Stimulated activated naive CD8-positive, alpha-beta T cell treated with anti-CD3 and anti-CD28 coated beads, Interleukin-15, Interleukin-2, amounts not matched to agents 100 U/mL and 50 U/mL, for 24 hours (primary cell): ENCODE measurements at places on chromosomes 7 and 10.

DNA sequence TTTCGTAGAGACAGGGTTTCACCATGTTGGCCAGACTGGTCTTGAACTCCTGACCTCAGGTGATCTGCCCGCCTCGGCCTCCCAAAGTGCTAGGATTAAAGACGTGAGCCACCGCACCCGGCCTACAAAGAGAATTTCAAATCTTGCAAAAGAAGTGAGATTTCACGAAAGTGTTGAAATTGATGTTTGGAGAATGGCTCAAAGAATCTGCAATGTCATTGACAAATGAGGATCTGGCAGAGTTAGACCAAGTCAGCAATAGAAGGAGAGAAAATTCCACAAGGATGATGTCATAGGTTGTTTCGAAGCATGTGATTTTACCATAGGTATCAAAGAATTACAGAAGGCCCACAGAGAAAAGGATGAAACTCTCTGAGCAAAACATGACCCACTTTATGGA, 71.7 kb downstream of the LYZL2 start:
- DNase-seq: no peak

- no peak for DNase-seq
These were observed 730.6 kb upstream of the IGFBP3 start for GRCh38 chr7:46651561-46652088.

DNA sequence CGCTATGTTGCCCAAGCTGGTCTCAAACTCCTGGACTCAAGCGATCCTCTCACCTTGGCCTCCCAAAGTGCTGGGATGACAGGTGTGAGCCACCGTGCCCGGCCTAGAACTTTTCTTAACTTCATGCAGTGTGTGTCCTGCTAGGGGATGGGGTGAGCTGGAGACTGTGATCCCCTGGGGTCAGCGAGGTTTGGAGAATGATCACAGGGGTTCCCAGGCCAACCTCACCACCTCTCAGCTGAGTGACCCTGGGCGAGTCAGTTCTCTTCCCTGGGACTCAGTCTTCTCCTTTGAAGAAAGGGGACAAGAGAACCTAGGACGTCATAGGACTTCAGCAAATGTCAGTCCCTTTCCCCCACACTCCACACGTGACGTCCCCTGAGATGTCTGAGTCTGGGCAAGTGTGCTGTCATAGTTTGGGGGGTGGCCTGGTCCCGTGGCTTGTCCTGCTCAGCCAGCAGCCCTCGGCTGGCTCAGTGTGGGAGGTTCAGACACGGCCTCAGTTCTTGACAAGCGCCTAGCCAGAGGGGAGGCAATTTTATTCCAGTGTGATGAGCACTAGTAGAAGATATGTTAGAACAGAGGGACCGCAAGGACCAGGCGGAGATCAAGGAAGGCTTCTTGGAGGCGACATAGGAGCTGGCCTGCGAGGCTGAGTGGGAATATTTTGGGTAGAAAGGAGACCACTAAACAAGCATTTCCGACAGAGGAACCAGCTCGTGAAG, 43.3 kb upstream of the ELN start:
- no peak for DNase-seq

DNA sequence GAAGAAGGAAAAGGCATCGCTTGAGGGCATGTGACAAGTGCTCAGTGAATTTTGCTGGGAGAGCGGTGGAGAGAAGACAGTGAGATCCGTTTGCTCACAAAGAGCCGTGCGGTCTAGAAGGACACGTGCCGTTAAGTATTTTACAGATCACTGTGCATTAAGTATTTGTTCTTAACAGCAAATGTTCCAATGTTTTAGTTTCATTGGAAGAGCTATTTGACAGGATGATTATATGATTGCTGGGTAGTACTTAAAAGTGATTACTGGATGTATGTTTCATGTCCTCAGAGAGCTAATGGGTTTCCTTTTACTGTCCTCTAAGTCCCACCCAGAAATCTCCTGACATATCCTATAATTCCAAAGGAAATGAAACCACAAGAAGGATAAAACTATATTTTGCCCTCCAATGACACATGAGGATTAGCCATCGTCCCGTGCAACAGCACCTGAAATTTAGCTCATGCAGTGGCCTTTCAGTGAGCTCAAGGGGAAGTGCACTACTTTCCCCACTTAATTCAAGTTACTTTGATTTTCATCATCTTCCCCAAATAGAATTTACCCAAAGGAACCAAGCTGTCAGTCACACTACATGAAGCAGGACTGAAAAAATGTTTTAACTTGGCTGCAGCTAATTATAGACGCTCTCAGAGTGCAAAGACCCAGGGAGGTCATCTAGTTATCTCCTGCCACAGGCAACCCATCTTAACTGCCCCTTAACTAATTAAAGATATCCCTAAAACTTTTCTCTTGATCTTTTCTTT, 80.3 kb downstream of the KLF6 start:
- no peak for DNase-seq

GRCh38 chr7:36315309-36315944, 74.2 kb upstream of the ANLN start:
- DNase-seq: no peak

GRCh38 chr7:101644879-101645278, 15.8 kb upstream of the MYL10 start:
- DNase-seq: no peak

DNA sequence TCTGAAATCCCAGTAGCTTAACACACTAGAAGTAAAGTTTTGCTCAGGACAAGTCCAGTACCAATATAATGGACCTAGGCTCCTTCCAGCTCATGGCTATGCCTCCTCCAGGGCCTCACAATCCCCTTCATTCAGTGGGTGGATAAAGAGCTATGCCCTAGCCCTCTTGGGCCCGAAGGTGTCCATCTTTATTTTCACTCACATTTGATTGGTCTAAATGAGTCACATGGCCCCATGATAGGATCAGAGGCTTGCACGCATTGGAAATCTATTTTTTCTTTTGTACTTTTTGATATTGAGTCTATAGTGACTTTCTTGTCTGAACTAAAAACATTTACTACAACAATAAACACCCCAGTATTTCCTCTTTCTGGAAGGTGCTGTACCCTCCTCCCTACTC, 202.6 kb upstream of the CTBP2 start:
- no peak for DNase-seq

- no peak for DNase-seq
These were observed 1.2 kb downstream of the UBE3C start for GRCh38 chr7:157139810-157140510.

DNA sequence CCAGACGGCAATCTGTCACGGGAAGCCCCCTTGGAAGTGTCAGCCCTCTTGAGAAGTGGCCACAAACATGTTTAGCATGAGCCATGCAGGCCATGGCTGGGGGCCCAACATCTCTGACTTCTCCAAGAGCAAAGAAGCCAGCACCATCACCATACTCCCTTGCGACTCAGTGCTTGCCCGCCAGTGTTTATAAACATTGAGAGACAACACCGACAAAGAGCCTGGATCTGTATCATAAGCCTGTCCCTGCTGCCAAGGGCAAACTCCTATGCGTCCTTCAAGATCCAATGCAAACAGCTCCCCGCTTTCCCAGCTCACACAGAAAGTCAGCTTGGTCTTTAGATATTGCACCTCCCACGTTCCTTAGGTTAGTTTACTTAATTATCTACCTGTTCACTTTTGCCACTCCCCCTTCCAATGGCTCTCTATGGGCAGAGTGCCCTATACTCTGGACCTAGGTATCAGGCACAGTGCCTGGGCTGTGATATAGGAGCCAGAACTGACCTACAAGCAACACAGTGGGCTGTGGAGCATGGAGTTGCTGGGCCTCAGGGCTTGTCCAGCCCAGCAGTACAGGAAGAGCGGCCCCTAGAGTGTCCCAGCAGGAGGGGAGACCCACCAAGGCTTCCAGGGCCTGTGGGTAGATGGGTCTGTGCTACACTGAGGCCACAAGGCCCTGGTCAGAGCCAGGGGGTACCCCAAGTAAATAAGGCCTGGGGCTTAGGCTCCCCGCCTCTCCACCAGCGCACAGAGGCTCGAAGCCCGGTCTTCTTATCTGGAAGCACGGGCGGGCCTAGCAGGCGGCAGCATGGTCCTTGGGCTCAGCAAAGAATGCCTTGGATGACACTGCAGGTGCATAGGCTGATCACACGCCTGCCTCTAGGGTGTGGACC, 37.7 kb downstream of the CAMK2B start:
- no peak for DNase-seq

DNA sequence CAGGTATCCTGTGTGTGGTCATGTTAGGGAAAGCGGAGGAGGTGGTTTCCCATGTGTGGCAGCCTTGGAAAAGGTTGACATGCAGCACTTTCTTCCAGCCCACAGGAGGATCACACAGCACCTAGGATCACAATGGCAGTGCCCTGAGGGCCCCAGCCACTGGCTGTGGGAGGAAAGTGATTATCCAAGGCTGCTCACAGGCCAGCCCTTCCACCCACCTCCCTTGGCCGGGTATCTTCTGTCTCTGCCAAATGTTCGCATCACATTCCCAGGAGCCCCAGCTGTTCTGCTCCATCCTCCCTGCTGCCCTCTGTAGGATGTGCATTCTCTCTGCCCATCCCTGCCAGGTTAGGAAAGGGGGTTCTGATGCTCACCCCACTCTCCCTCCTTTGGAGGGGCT, 2.5 kb upstream of the MLXIPL start:
- no peak for DNase-seq

DNA sequence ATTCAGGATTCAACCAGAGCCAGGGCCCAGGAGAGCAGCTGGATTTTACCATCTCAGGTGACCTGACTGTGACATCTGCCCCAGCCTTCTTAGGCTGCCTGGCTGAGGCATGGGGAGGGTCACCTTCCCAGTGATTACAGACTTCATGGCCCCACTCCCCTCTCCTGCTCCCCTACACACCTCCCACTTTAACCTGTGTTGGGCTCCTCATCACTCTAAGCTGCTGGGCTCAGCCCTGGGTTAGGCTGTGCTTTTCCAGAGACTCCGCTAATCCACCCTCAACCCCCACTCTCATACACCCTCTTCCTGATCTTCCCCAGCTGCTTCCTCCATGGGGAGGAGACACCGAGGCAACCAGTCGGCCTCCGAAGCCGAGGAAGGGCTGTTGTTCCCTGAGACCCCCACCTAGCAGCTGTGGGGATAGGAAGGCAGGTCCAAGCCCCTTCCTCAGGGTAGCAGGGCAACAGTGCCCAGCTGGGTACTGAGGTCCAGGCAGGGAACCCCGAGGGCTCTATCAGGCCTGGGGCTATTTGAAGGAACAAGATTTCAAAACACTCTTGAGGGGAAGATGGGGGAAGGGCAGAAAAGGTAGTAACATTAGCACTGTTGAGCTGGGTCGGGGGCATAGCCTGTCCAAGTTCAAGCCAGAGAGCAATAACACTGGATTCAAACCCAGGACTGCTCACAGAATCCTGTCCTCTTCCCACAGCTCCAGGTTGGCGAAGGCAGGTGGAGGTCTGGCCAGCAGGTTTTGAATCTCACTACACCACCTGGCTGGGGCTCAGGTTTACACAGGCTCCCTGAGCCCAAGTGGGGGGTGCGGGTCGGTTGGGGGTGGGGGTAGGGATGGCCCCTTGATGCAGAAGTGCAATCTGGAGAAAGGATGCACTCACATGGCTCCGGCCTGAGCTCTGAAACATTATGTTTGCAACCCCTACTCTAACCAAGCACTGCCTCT, 1.8 kb downstream of the IMPDH1 start:
- no peak for DNase-seq

GRCh38 chr10:77189075-77189474, 448.5 kb downstream of the KCNMA1 start:
- no peak for DNase-seq

- no peak for DNase-seq
These were observed 64.2 kb downstream of the CNOT4 start for GRCh38 chr7:135445690-135446089.

DNA sequence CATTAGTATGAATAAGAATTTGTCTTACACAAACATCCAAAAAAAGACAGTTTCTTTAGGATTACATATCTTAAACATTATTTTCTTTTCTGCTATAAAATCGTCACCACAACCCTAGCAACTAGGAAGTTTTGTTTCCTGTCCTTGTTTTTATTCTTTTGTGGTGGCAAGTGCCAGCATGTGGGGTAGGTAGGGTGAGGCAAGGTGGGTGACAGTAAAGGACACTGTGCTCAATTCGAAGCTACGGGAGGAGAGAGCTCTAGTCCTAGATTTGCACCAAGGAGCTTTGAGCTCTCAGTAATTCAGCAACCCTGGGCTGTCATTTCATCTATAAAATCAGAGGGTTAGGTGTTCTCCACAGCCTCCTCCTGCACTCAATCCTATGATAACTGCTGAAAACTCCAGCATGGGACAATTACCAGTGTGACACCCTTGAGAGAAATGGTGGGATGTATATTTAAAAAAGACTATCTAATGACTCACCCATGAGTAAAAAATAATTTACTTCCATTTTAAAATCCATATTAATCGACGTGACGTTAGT, 187.1 kb downstream of the FAM107B start:
- no peak for DNase-seq

DNA sequence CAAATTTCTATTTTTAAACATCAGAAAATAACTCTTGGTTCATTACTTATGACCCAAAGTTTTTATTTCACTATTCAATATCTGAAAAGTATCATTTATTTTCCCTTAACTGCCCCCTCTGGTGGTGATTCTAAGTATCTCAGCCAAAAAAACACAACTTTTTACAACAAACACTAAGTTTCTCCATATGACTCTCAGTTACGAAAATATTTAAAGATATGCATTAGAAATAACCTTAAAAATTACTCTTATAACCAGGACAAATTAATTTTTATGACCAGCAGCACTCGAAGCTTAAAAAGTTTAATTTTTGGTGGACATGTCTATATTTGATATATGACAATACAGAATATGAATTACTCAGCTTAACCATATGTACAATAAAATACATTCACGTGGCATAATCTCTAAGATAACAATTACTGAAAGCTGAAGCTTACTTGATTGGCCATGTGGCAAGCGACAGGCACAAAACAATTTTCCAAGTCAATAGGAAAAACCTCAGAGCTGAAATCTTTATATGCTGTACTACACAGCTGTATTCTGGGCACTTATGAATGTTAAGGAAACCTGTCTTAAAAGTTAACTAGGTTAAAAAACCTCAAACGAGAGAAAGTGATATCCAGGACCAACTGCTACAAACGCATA, 2.3 kb downstream of the HNRNPA2B1 start:
- no peak for DNase-seq

- DNase-seq: no peak
These were observed 372.4 kb downstream of the SUGCT start for GRCh38 chr7:40507166-40507565.
